Muscle of back (tissue), 13 donors: ENCODE measurements at places on chromosomes 5 and 9. TPM values are rescaled to one million over a fixed set of nuclear protein-coding genes. Genes with fewer than 3 reads are reported as not detected.

- peak; percentile 16 for DNase-seq
Observed at GRCh38 chr9:36268007-36268427, 9.8 kb upstream of the GNE start.

TSTD2 gene
- 31.7 TPM for polyA plus RNA-seq

DNA sequence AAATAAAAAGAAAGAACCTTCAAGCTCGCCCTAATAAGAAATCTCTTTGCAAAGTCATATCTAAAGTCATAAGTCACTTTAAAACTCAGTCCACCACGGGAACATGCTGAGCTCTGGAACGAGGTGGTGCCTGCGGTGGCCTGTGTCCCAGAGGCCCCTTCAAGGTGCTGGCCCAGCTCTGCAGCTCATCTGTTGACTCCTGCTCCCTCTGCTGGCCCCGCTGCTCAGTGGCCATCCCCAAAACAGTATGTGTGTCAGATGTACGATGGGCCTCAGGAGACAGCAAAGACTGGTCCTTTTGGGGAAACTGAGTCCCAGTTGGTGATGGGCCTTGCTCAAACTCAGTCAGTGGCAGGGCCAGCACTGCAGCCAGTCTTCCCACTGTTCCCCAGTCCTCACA lies 22.8 kb upstream of the FOXB2 start:
- no peak for DNase-seq

DNA sequence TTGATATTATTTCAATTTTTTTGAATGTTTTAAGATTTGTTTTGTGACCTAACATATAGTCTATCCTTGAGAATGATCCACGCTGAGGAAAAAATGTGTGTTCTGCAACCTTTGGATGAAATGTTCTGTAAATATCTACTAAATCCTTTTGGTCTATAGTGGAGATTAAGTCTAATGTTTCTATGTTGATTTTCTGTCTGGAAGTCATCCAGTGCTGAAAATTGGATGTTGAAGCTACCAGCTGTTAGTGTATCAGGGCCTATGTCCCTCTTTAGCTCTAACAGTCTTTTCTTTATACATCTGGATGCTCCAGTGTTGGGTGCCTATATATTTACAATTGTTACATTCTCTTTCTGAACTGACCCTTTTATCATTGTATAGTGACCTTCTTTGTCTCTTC lies 422.3 kb downstream of the TMEM232 start:
- peak; percentile 2 for DNase-seq

IFNA21 gene
- polyA plus RNA-seq, result not detected

PCDHA1 gene
- polyA plus RNA-seq, result 0.11 TPM

- no peak for DNase-seq
Observed at GRCh38 chr9:89078860-89079259, 87.6 kb downstream of the S1PR3 start.

SLC34A3 gene
- 0.71 TPM for polyA plus RNA-seq

GRCh38 chr5:144198386-144198785 lies 27.7 kb downstream of the KCTD16 start:
- no peak for DNase-seq

BOD1 gene
- polyA plus RNA-seq, result 77.0 TPM

DNA sequence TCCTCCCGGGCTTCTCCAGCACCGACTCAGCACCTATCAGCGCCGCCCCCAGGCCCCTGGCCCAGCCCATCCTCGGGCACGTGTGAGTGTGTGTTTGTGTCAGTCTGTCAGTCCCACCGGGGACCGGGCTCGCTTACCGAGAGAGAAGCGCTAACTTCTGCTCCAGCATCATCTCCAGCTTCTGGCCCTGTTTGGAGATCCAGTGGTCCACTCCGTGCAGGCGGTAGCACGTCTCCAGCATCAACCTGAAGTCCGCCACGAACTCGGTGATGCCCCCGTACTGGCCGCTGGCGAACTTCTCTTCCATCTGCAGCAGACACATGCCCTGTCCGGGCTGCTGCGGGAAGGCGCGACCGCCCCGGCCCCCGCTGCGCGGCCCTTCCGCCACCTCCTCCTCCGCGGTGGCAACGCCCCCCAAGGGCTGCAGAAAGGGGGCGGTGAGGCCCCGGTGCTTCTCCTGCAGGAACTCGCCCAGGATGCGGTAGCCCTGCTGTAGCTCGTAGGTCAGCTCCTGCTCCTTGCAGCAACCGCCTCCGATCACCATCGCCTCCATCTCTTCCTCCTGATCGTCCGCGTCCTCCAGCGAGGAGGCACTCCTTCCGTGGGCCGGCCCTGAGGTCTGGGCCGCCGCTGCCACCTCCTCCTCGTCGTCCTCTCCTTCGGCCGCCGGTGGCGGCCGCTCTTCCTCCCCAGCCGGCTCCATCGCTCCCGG lies 8.2 kb downstream of the RANBP6 start:
- peak; percentile 76 for DNase-seq

GRCh38 chr5:101531026-101531425 lies 627.9 kb upstream of the ST8SIA4 start:
- DNase-seq, result no peak

DNA sequence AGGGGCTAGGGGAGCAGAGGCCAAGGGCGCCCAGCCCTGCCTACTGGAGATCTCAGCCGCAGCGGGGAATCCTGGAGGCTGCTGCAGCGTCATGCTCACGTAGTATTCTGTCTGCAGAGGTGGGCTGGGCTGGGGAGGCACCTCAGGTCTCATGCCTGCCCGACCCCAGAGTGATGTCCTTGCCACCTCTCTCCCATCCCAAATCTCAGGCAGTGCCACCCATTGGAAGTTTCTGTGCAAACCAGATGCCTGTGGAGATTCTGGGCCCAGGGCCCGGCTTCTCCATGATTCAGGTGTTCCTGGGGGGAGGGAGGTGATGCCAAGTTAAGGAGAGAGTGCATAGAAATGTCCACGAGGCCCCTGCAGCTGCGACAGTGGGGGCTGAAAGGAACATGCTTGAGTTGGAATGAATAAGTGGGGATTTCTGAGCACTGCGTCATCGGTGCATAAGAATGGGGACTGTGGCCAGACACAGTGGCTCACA lies 72.0 kb downstream of the ANKRD33B start:
- DNase-seq, result no peak

TSSK1B gene
- polyA plus RNA-seq, result not detected

OR1L8 gene
- 0.09 TPM for polyA plus RNA-seq

DNA sequence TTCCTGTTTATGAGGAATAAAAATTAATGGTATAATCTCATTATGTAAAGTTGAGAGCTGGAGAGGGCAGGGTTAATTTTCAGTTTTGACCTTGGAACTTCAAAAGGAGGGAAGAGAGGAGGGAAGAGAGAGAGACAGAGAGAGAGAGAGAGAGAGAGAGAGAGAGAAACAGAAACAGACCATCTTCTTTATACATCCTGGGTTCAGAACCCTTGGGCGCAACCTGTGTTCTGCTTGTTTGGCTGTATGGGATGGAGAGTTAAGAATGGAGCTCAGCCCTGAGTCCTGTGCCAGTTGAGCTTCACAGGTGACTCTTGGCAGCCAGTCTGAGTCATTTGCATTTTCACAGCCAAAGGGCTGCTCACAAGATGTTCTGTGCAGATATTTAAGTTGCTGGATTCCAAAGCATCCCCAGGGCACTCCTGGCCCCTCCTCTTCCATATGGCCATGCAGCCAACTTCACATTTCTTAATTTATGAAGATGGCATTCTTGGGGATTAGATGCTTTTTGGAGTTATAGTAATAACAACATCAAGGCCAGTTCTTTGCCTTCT lies 143.5 kb downstream of the CARTPT start:
- DNase-seq, result no peak

SPAAR gene
- polyA plus RNA-seq, result 1.3 TPM

DNA sequence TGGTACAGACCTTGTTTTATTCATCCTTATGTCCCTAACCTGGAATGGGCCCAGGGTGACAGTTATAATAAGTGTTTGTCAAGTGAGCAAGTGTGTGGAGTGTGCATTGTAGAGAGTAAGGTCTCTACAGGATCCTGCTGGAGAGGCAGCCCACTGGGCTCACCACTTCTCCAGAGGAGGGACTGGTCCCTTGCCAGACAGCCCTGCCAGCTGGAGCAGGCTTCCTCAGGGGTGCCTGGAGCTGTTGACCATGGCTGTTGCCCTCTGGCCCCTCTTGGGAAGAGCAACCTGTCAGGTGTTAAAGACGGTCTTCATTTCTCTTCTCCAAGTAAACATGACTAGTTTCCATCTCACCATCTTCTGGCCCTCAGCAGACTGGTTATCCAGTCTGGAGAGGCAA lies 20.0 kb downstream of the IRF1 start:
- DNase-seq, result no peak

- no peak for DNase-seq
Observed at GRCh38 chr5:30502277-30502676, 691.2 kb upstream of the CDH6 start.

DNA sequence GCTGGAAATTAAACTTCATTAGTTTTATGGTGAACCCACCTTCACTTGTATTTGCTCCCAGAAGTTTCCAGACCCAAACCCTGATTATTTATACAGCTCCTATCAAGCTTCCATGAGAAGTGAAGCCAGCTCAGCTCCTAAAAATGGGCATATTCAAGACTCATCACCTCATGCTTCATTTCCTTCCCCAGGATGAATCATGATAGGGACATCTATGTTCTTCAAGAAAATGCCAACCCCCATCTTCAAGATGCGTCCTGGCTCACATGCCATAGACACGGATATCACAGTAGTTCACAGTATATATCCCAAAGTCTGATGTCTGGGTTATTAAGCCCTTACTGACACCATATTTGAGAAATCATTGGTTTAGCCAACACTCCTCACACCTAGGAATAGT lies 217.6 kb downstream of the NPR3 start:
- no peak for DNase-seq

- DNase-seq, result no peak
Observed at GRCh38 chr9:37528652-37529471, 43.1 kb downstream of the POLR1E start.

FCHSD1 gene
- 8.3 TPM for polyA plus RNA-seq

DNA sequence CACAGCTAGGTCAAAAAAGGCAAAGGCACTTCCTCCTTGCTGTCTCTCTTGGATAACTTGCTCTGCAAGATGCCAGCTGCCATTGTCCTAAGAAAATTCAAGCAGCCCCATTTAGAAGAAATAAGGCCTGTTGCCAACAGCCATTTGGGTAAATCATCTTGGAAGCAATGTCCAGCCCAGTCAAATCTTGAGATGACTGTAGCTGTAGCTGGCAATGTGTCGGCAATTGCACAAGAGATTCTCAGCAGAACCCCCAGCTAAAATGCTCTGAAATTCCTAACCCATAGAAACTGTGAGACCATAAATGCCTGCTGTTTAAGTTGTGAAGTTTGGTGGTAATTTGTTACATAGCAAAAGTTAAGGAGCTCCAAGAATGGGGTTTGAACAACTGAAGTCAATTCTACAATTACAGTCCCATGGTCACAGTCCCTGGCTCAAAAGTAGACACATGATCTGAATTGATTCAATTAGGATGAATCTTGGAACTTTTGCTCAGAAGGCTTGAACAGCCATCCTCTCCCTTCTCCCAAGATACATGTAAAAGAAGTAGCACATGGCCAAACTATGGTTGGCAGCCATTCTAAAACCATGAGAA lies 151.1 kb downstream of the MPDZ start:
- no peak for DNase-seq

GRCh38 chr5:42570966-42571960 lies 148.0 kb downstream of the GHR start:
- no peak for DNase-seq

DNA sequence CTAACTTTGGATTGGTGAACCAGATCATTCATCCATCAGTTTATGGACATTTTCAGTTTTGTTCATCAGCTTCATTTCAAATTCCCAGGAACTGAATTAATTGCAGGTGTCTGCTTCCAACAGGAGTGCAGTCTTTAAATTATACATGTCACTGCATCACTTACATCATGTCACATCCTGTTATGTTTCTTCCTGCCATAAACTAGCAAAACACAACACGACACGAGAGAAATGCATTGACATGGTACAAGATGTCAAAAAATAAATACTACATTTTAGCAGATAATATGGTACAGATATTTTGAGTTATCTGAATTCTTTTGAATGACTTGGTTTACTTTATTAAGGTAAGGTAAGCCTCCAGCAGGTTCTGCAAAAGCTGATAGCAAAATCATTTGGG lies 415.5 kb downstream of the NR2F1-AS1 start:
- no peak for DNase-seq

LCN6 gene
- not detected for polyA plus RNA-seq

- no peak for DNase-seq
Observed at GRCh38 chr5:97797994-97798451, 615.0 kb upstream of the RIOK2 start.

DNA sequence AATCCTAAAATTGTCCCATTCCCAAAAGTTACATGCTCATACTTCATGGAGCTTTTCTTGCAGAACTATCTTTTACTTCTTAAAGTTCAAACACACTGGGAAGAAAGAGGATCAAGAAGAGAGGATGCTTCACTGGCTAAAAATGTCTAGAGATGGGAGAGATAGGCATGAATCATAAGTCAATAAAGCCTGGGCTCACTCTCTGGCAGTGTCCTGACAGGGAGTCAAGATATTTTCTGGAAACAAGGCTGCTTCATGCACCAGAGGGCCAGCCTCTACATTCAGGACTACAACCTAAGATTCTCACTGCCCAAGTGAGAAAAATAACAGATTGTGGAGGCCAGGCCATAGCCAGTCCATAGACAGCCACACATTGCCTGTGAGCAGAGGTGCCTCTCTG lies 1358.4 kb downstream of the EFNA5 start:
- no peak for DNase-seq

GRCh38 chr5:18576586-18576985 lies 942.3 kb downstream of the TAF11L14 start:
- no peak for DNase-seq

- DNase-seq, result no peak
Observed at GRCh38 chr9:37920471-37921167, 16.7 kb upstream of the SLC25A51 start.

PHYKPL gene
- 70.5 TPM for polyA plus RNA-seq

GRCh38 chr5:74355041-74355824 lies 285.3 kb downstream of the ENC1 start:
- DNase-seq, result no peak

DNA sequence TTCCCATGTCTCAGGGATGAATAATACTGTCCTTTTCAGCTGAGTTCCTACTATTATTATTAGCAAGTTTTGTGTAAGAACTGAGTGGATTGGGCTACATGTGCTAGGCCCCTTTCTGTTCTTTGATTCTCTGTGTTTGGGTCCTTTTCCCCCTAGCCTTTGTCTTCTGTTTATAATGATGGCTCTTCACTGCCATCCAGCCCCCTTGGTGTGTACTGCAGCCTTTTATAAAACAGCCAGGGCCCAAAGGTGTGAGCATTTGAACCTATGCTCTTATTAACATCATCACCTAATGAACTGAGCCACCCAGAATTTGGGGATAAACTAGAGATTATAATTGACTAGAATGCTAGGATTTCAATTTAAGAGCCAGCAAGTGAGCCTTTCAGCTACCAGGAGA lies 52.6 kb downstream of the PLAC8L1 start:
- no peak for DNase-seq

TLX3 gene
- not detected for polyA plus RNA-seq

- DNase-seq, result no peak
Observed at GRCh38 chr5:147752666-147753290, 29.8 kb downstream of the JAKMIP2 start.

GABRA6 gene
- not detected for polyA plus RNA-seq

GARIN3 gene
- polyA plus RNA-seq, result not detected

PCDHGA7 gene
- 1.5 TPM for polyA plus RNA-seq
